HuH-7 (cell line): ENCODE measurements at places on chromosomes 4 and X.
A peak's percentile ranks its signal among the peaks of the same experiment; 100 is the strongest.

DNA sequence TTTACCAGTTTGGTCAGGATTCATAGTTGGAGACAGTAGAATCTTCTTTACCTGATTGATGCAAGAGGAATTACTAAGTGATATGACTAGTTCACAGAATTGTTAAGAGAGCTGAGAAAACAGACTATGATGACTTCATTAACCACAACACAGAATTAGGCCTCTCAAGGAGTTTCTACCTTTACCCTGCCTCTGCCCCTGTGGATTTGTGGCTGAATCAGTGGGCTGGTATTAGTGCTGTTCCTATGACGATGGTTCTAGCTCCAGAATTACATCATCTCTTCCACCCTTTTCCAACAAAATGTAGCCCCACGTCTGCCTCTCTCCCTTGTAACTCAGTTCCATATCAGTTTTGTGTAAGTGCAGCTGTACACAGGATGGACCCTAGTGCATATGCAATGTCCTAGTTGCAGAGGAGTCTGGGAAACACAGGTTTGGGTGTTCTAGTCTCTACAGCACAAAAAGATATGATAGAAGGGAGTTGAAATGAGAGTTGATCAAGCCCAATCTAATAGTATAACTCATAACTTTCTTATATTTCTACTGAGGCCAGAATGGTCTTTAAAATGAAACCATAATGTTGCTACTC lies 99.3 kb downstream of the ANXA5 start:
- DNase-seq = no peak

GRCh38 chrX:105821471-105822121 lies 743 bp upstream of the NRK start:
- peak; percentile 25 for DNase-seq

- no peak for DNase-seq
These were observed 119.1 kb downstream of the SH3RF1 start for GRCh38 chr4:169151671-169152070.

DNA sequence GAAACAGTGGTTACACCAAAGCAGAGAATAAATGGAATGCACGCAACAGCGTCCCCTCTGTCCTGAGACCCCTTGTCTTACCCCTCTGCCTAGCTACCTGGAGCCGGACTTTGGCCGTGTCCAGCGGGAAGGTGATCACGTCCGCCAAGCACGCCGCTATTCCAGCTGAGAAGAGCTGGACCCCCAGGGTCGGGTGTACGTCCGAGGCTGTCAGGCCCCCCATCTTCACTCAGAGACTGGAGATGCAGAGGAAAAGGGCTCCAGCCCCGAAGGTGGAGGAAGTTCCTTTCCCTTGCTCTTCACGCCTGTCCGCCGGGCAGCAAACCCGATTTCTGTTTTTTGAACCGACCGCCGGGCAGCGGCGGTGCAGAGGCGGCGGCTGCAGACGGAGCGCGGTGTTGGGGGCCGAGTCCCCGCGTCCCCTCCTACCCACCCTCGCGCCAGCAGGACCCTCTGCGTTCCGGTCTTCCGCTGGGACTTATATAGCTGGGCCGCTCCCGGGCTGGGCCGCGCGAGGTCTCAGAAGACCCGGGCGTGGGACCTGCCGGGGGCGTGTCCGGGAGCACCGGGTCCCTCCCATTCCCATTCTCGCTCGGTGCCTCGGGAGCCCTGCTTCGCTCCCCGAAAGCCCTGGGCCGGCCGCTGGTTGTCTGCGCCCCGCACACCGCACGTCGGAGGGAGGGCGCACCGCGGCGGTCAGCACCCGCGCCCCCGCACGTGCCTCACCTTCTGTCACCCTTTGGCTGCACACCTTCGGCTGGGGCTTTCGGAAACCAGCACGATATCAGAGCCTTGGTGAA lies at the start of gene UCP1:
TSS of gene UCP1 (minus strand) at position 455 of the 800 bp plus-strand sequence. CDS start at position 223, 232 bp downstream.
- peak; percentile 69 for DNase-seq

DNA sequence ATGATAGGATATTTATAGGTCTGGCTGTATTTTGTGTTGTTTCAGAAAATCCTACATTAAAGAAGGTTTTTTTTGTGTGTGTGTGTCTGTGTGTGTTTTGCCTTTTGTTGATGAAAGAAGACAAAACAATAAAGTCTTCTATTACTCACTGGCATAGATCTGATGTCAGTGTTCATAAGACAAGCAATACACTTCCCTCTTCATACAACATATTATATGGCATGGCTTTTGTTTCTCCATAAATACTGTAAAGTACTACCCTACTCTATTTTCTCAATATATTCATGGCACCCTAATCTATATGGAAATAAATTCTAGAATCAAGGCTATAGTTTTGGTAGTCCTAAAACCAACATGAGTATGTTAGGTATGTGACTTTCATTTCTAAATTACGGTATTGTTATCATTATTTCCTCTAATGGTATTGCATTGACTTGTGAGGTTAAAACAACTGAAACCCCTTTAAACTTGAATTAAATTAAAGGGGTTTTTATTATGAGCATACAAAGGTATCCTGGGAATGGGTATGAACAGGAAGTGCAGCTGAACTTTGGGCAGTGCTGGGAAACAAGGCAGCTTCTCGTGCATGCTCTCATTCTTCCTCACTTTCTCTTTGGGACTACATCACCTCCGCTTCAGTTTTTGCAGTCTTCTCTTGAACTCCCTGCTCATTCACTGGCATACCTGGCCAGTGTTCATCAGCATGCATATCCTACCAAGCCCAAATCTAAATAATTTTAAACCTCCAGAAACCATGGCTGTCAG lies 70.5 kb upstream of the PRSS48 start:
- no peak for DNase-seq

- no peak for DNase-seq
These were observed 1.6 kb upstream of the GUCY1A1 start for GRCh38 chr4:155665054-155665453.

DNA sequence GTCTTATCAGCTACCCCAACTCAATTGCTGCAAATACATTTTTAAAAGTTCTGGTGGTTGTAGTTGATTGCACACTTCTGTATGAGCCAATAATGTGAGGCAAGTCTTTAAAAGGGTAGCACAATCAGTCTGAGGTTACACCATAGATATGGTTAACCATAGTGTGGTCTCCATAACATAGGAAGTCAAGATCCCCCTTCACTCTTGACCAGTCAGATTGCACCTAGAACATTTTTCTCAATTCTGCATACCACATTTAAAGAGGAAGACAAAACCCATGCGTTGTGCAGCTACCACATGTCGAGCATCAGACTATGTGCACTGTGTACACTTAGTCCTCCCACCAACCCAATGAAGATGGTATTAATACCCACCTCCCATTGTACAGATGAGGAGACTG lies 26.5 kb upstream of the CYBB start:
- no peak for DNase-seq

- no peak for DNase-seq
These were observed 54.9 kb downstream of the STOX2 start for GRCh38 chr4:183960046-183960420.
